Hematopoietic multipotent progenitor cell treated with erythropoietin and hydrocortisone succinate and interleukin-3 and kit ligand, for 17 days (in vitro differentiated cells): ENCODE measurements at places on chromosomes 16 and 17.

GRCh38 chr16:75065149-75065505, 51.5 kb downstream of the LDHD start:
- DNase-seq: peak; percentile 54

DNA sequence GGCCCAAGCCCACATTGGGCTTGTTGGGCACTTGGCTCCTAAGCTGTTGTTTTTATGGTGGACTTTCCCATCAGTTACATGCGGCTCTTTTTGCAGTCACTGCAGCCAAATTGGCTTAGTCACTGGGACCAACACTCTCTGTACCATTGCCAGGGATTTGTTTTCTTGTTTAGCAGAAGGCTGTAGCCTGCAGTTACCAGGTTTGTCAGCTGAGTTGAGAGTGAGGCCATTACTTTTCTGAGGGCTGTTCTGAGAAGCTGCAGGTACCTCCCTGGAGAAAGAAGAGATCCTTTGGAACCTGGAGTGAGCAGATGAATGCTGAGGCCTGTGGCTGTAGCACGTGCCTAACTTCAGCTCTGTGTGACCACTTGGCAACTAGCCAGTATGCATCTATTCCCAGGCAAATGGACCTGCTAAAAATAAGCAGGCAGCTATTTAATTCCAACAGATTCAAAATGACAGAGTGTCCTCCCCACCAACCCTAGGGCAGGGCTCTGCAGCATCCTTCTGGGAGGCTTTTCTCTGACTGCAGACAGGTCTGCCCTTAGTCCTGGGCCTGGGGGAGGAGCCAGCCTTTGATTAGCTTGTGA, 12.9 kb downstream of the AKAP1 start:
- no peak for DNase-seq

GRCh38 chr16:56259425-56259779, 68.1 kb downstream of the GNAO1 start:
- no peak for DNase-seq

- no peak for DNase-seq
Observed at GRCh38 chr17:39151150-39151942, at the start of gene PLXDC1. Gene PLXDC1, minus strand, starts transcription at chr17:39151637. Its CDS starts 200 bp downstream, at chr17:39151437.

- DNase-seq: no peak
Observed at GRCh38 chr17:78933025-78933958, 8.1 kb upstream of the TIMP2 start.

- peak; percentile 62 for DNase-seq
Observed at GRCh38 chr17:31842195-31843069, 16.6 kb downstream of the COPRS start.

GRCh38 chr16:4780235-4780634, 7.9 kb downstream of the SEPTIN12 start:
- DNase-seq: no peak

DNA sequence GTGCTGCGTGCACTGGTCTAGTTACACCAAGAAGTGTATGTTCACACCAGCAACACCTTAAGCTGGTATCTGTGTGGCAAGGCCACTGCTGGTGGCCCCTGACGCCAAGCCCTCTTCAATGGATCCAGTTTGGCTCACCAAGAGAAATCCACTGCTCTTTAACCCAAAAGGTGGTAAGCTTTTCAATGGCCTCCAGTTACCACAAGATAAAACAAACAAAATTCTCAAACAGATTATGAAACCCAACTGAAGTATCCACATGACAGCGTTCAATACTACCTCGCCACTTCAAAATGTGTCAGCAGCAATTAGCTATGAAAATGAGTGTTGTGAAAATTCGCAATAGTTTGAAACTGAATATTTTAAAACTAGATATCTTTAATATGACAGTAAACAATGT, 96.5 kb upstream of the AKTIP start:
- no peak for DNase-seq

- no peak for DNase-seq
Observed at GRCh38 chr16:26649381-26650045, 417.2 kb upstream of the C16orf82 start.

DNA sequence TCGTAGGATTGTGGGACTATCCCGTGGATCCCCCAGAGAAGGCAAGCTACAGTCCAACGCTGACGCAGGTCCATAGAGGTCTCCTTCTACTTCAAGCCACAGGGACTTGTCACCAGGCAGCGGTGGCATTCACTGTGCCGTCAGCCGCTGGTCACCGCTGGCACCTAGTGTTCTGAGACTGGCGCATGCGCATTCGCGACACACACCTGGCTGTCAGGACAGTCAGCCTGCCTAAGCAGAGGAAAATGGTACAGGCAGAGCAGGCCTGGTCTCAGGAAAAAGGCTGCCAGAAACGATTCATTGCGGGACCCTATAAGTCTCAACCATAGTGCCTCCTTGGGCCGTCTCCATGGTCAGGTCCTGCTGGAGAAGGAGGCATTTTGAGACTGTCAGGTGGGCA, 138.0 kb upstream of the WSB1 start:
- DNase-seq: no peak

DNA sequence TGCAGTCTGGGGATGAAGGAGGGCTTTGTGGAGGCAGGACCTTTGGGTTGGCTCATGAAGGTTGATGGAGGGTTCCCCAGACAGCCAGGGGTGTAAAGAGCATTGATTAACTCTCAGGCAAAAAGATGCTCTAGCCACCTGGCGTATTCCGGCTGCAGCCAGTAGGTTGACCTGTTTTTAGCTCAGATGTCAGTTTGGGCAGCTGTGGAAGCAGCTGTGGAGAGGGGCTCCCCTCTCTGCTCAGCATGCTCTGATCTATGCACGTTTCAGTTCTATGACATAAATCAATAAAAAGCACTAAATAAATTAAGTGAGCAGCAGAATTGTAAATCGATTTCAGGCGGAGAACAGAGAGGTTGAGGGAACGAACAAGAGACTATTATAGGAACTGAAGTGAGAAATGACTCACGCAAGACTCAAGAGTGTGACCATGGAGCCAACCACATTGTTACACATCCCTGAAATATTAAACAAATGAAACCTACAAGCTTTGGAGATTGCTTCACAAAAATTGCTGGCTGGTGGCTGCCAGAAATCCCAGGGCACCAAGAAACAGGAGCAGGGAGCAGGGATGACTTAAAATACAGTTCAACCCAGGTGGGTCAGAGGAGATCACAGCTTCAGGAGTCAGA, 111.9 kb downstream of the GSG1L start:
- no peak for DNase-seq

GRCh38 chr16:83085660-83086059, 458.9 kb downstream of the CDH13 start:
- DNase-seq: no peak

DNA sequence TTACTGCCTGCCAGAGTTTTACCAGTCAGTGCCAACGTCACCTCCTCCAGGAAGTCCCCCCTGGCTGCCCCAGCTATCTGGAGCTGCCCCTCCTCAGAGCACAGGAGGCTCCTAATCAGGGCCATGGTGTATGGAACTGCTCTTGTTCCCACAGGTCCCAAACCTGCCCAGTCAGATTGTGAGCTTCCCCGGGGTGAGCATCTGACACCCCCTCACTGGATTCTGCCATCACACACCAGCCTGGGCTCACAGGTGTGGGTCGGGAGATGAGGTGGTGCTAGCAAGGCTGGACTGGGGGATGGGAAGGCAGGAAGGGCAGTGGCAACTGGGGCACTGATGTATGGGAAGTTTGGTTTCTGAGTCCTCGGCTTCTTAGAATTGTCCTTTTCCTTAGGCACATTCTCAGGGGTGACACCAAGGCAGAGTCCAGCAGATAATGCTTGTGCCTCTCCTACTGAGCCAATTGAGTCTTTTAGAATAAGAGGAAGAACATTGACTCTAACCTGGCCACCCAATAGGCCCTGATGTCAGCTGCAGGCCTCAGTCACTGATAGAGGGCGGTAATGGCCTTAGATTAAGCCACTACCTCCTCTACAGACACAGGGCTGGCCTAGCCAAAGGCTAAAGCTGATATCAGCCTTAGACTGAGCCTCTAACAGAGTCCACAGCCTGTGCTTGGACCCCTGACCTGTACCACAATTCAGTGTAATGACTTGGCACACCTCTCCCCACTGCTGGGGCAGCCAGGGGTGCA, 107.9 kb downstream of the WSCD1 start:
- DNase-seq: no peak

DNA sequence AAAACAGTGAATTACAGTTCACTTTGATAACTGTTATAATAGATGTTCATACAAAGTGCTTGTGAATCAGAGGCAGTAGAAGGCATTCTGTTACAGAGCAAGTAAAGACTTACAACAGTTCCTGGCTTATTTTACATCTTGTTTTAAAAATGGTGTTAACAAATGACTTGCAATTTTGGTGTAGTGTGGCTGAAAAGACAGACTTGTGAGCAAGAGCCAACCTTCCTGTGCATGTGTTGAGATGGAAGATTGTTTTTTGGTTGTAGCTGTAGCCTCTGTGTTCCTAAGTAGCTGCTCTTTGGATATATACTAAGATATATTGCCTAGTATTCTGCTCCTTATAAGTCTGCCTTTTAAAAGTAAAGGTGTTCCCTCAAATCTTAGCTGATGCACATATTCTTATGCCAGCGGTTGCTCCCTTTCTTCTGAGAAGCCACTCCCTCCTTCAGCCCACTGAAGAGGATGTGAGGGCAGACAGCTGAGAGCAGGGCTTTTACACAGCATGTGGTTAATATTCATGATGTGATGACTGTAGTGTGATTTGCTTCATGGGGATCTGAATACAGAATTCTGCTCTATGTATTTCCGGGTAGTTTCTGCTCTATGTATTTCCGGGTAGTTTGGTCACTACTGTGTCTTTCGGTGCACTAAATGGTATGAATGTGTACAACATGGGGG, 182.3 kb downstream of the PHKB start:
- DNase-seq: no peak

DNA sequence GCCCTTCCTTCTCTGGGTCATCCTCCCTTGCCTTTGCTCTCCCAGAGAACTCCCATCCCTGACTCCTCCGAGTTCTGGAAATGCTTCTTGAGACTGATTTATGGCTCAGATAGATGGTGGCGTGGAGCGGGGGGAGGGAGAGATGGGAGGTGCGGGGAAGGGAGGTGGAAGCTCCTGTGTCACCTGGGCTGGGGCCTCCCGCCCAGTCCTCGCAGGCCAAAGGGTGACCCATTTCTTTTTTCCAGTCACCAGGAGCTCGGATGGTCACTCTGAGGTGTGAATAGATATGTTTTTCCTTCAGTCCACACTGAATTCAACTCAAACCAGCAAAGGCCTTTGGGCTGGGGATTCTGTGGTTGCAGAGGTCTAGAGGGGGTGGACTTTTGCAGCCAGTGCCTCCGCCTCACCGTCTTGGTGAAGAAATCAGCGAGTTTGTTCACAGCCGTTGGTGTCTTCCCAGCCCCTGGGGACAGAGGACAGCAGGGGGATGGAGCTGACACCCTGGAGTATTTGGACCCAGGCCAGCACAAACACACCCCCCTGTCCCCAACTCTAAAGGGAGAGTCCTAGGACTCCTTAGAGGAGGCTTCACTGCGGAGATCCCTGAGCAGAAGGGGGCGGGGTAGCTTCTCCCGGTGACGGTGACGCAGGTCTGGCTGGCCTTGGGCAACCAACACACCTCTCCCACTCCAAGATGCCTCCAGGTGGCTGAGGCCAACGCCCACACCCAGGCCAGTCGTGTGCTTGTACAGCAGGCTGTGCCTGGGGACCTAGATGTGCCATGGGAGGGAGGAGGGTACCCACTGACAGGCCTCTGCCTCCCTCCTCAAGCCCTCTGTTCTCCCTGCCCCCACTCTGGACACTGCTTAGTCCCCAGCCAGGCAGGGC, 80.6 kb downstream of the AMFR start:
- DNase-seq: no peak

DNA sequence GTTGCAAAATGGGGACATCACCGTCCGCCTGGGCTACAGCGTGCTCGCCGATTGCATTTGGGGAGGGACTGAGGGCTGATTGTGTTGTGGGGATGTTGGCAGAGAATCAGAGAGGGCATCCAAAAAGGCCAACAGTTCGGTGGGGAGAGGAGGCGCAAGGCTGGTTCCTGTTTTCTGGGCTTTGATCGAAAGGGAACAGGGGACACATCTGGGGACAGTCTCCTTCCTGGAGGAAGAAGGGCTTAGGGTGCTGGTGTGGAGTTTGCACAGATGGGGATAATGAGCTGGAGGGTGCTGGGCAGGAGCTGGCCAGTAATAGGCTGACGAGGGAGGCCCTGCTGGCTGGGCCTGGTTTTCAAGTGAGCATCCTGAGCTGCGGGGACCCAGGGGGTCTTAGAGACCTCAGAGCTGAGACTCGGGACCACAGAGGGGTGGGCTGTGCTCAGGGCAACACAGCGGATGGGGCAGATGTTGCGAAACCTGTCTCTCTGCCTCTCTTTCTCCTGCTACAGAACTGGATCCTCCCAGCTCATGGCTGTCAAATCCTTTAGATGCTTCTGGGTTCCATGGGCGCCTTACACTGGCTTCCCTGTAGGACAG, 288.7 kb downstream of the SEC14L1 start:
- DNase-seq: no peak

- no peak for DNase-seq
Observed at GRCh38 chr17:573036-573435, 141.6 kb downstream of the VPS53 start.

- DNase-seq: no peak
Observed at GRCh38 chr17:29344201-29344856, 45.8 kb upstream of the TAOK1 start.

- DNase-seq: no peak
Observed at GRCh38 chr16:15608398-15609285, 34.3 kb downstream of the MARF1 start.
